ENCODE measurements at places on chromosomes 4 and X.

GRCh38 chr4:39668887-39669286 is 29.0 kb upstream of the UBE2K start:
- DNase-seq = no peak

DNA sequence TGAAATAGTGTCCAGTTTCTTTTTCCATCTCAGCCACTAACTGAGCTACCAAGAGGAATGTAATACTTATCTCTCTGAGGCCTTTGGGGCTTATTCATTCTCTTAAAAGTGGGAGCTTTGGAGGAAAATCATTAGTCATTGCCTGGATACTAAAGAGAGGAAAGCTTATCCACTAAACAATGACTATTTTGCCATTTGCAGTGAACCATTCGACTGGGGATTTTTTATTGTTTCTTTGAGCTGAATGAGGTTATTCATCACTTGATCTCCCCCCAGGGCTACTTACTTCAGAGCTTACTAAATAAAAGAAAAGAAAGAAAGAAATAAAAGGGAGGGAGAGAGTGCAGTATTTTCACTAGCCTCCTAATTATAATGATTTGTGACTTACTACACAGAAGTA is 1329.5 kb upstream of the TENM3 start:
- DNase-seq = peak; percentile 58

- no peak for DNase-seq
Measured at GRCh38 chr4:90126805-90127204, 389 bp upstream of the CCSER1 start.

GRCh38 chr4:16259241-16259888 is 33.1 kb upstream of the TAPT1 start:
- DNase-seq = no peak

- no peak for DNase-seq
Measured at GRCh38 chrX:57528670-57529255, 63.0 kb upstream of the ZXDB start.

GRCh38 chrX:131783555-131784308 is 239.4 kb upstream of the STK26 start:
- no peak for DNase-seq
